NCI-H1092 (cell line): ENCODE measurements at places on chromosomes 13 and 19.

DNA sequence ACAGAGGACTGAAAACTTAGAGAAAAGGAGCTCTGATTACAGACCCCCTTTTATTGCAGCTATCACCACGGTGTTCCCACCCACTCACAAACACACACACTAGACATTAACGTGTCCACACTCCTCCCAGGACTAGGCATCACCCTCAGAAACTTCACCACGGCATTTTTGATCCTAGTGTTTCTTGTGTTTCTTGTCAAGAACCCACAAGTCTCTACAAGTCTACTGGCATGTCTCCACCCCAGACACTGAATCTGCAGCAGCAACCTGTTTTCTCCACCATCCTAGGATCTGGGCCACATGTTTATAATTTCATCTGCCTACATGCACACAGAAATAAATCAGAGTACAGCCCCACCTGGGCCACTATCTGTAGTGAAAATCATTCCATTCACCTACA lies 4.3 kb downstream of the ZNF486 start:
- no peak for DNase-seq

- no peak for DNase-seq
Measured at GRCh38 chr19:56107626-56108351, 13.3 kb downstream of the ZNF787 start.

GRCh38 chr13:49246850-49247642 lies 679 bp upstream of the CDADC1 start:
- DNase-seq, result no peak

DNA sequence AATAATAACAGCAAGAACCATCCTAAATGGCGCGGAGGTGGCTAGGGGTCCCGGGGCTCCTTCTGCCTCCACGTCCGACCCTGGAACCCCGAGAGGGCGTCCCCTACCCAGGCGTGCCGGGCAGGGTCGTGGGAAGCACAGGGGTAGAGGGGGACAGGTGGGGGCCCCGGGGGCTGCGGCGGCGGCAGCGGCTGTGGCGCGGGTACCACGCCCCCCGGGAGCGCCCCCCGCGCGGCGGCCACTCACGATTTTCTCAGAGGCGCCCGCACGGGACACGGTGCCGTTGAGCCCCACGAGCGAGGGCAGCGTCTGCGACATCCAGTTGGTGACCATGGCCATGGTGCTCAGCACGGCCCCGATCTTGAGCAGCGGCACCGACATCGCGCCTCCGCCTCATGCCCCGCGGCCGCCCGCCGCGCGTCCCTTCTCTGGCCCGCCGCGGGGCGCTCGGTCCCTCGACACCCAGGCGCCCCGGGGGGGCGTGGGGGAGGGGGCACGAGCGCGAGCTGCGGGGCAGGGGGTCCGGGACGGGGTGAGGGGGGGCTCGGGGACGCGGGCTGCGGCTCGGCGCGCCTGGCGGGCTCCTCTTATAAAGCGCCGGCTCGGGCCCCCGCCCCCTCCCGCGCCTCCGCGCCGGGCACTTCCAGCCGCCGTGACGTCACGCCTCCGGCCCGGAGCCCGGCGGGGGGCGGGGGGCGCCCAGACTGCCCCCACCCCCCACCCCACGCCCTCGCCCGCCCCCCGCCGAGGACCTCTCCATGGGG lies 22.9 kb downstream of the OLFM2 start:
- no peak for DNase-seq

GRCh38 chr13:79995334-79995733 lies 345.6 kb downstream of the SPRY2 start:
- no peak for DNase-seq

- no peak for DNase-seq
Measured at GRCh38 chr13:24629320-24629719, 50.9 kb upstream of the ATP12A start.

DNA sequence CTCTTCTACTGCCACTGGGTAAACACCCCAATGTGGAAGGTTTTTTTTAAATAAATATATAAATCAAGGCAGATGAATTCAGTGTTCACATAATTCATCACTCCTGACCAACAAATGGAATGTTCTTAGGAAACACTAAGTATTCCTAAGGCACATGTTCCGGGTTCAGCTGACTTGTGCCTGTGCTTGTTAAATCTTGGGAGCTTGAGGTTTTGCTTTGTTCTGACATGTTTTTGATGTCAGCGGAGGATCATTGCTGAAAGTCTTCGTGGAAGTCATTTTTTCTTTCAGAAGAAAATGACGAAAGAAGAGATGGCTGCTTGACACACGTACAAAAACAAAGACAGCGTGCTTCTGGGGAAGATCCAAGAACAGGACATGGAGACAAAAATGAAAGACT lies 185.8 kb downstream of the MZT1 start:
- DNase-seq, result no peak

GRCh38 chr19:46088101-46088500 lies 36.4 kb downstream of the IGFL3 start:
- no peak for DNase-seq

- DNase-seq, result no peak
Measured at GRCh38 chr13:81682081-81682630, 1341.2 kb upstream of the SPRY2 start.

DNA sequence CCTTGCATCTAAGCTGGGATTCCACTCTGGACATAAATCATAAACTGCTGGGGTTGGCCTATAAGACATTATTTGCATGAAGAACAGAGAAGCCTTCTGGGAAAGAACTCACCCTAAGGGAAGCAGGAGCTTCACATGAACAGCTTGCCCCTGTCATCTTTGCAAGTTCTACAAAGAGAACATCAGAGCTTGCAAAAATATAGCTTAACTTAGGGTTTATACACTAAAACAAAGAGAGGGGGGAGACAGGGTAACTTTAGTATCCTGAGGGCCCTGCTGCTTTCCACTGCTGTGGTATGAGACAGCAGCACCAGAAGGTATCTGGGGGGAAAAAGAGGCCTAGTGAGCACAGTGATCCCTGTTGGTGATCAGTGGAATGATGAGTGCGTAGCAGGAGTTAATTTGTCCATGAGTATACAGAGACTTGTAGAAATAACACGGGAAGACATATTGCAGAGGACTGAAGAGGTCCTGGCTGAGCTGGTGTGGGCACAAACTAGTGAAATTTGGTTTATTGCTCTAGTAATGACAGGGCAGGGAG lies 116.1 kb upstream of the TSC22D1 start:
- no peak for DNase-seq

GRCh38 chr19:47891622-47891922 lies 5.5 kb upstream of the SULT2A1 start:
- DNase-seq, result no peak

DNA sequence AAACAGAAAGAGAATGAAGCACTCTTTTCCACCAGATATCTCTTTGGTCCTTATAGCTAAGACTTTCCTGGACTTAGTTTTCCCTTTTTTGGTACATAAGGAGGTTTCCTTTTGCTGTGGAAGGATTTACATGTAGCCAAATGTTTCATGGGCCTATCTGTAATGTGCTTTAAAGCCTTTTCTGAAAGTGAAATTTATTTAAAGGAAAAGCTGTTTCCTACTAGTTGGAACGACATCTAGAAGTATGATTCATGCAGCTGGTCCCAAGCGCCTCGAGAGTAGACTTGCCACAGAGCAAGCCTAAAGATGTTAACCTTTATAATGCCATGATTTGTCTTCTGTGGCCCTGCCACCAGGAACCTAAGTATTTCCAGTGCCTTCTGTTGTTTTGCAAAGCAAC lies 390.3 kb downstream of the DLEU7 start:
- no peak for DNase-seq

GRCh38 chr13:79992111-79992510 lies 348.8 kb downstream of the SPRY2 start:
- no peak for DNase-seq

DNA sequence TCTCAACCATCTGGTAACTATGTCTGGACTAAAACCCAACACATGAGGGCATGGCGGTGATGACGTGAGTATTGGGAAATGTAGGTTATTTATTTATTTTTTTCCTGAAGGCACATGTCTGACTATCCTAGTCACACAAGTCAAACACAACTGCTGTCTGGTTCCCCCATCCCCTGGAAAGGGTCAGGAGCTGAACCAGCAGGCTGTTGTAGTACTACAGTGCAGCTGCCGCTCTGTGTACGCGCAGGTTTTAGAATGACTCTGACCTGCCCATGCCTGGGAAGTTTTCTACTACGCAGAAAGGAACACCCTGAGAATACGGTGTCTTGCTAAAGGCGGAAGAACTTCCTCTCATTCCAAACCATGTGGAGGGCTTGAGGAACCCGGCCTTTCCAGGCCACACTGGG lies 1.2 kb downstream of the SLC7A1 start:
- no peak for DNase-seq

DNA sequence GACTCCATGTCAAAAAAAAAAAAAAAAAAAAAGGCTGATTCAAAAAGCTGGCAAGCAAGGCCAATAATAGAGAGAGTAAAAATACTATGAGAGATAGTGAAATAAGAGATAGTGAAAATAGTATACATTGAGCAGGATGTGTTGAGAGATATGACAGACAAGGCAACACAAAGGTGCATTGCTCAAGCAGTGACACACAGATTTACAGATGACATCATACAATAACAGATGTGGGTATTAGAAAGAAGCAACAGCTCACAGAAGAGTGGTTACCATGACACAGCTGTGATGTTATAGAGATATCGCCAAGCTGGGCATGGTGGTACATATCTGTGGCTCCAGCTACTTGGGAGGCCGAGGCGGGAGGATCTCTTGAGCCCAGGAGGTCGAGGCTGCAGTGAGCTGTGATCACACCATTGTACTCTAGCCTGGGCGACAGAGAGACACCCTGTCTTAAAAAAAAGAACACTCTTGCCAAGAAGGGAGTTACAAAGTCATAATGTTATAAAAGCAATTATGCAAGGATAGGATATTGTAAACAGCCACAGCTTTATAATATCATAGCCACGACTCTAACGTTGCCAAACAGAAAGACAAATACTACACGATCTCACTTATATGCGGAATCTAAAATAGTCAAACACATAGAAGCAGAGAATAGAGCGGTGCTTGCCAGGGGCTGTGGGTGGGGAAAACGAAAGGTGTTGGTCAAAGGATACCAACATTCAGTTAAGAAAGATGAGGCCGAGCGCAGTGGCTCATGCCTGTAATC lies 10.3 kb downstream of the TNFSF9 start:
- no peak for DNase-seq

DNA sequence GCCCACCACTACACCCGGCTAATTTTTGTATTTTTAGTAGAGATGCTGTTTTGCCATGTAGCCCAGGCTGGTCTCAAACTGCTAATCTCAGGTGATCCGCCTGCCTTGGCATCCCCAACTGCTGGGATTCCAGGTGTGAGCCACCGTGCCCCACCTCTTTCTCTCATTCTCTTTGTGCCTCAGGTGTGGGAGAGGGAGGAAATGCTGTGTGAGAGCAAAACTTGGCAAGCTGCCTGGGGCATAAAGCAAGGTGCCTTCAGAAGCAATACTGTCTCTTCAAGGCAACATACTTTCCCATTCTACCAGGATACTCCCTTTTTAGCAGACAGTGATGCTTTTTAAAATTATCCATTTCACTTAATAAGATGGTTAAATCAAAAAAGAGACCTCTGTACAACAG lies 53.2 kb upstream of the RFC3 start:
- no peak for DNase-seq

DNA sequence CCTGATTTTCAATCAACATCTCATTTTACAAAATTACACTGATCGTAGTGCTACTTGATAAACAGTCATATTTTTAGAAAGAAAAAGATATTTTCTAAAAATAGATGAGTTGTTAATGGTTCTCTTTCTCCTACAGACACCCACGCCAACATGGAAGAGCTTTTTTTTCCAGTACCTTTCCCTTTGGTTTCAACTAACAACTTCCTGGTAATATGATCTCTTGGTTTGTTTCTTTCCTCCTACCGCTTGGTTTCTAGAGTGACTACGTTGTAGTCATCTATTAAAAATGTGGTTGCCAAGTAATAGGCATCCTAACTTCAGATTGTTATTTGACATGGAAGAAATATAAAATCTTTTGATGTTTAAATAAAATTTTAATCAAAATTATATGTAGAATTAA lies 189.0 kb downstream of the LACC1 start:
- DNase-seq, result no peak

GRCh38 chr19:57321751-57322150 lies 1.5 kb downstream of the ZNF543 start:
- DNase-seq, result no peak

DNA sequence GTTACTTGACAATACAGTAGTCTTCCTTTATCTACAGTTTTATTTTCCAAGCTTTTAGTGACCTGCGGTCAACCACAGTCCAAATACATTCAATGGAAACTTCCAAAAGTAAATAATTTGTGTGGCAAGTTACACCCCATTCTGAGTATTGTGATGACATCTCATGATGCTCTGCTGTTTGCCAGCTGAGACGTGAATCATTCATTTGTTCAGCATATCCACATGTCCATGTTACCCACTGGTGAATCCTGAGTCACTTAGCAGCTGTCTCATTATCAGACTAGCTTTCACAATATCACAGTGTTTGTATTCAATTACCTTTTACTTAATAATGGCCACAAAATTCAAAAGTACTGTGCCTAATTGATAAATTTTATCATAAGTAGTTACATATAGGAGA lies 179.8 kb downstream of the PRR20E start:
- no peak for DNase-seq

GRCh38 chr19:31568724-31569123 lies 219.5 kb upstream of the TSHZ3 start:
- DNase-seq, result no peak

DNA sequence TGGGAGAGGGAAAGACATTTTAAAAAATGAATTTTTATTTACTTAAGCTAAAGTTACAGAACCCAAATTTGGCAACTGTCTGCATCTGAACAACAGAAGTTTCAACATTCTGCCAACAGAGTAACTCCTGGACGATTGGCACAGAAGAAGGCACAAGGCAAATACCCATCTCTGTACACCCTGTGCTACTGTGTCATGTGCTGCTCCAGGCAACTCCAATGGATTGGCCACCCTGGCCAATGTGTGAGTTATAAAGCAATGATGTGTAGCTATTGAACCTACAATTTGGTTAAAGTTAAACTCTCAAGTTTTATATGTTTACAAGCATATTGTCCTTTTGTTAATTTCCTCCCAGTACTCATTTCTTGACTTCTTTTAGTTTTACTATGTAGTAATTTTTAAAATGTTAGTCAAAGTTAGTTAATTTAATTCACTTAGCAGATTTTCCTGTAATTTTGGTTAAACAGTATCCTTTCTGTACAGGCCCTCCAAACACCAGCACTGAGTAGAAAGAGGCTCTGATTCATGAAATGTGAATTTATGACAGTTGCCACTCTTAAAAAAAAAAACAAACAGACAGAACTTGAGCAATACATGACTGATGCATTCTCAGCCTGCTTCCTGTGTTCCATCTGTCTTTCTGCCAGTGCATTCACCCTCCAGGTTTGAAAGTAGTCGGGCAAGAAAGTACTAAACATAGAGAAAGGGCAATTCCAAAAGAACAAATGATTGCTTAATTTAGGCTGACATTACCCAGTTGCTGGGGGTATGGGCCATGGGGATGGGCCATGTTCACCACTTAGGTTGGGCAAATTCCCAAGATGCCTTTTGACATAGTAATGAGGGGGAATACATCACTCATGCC lies 5.9 kb downstream of the STARD13 start:
- DNase-seq, result no peak

- DNase-seq, result no peak
Measured at GRCh38 chr13:105319875-105320274, 1215.6 kb downstream of the EFNB2 start.

GRCh38 chr13:34038541-34039068 lies 220.7 kb downstream of the RFC3 start:
- no peak for DNase-seq

GRCh38 chr13:98365302-98365701 lies 188.2 kb upstream of the RNF113B start:
- DNase-seq, result no peak

- no peak for DNase-seq
Measured at GRCh38 chr19:13881251-13881691, 4.3 kb downstream of the NANOS3 start.
